ENCODE measurements at places on chromosomes 5 and 9.

DNA sequence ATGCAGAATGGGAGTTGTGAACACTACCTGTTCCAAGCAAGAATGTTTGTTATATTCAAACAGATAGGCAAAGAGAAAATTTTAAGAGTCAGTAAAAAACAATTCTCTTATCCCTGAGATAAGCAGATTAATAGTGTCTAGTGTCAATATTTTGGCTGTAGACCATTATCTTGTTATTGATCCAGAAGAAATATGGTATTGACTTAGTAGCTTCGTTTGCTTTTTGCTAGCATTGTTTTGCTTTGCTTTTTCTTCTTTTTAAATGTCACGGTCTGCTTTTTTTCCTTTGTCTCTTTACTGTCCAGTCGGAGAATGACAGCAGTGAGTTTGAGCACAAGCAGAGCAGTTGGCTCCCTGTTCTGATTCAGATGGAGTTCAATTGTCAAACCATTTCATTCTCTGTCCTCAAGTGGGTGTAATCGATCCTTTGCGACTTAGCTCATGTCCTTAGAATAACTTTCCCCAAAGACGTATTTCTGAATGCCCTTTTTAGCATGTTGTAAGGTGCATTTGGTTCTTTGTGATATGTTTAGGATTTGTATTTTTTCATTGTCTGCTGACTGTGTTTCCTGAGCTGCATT lies 29.3 kb downstream of the FUBP3 start:
- DNase-seq: no peak

DNA sequence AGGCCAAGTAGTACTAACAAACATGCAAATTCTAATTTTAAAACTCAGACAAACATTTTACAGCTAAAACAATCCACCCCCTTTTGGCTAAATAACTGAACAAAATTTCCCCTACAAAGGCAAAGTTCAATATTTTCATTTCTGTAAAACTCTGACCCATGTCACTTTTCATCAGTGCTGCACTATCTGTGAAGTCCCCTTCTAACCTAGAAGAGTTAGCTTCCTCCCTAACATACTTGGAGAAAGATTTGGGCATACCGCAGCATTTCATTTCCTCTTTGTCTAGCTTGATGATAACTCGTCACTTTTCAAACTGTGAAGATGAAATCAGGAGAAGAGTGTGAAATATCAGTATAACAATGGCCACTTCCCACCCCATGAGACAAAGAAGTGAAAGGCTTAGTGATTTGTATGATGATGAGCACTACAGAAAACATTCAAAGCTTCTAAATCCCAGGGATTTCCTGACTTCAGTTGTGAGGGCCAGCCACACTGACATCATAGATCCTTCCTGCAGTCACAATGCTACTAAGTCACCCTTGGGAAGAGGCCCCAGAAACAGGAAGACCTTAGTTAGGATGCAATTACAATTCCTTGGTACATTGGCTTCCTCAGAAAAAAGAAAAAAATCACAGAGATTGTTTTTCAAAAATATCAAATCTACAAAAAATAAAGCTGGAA lies at the start of gene FAM81B:
TSS of gene FAM81B (plus strand) at position 555 of the 681 bp plus-strand sequence. CDS start at position 579, 24 bp downstream.
- no peak for DNase-seq

- peak; percentile 54 for DNase-seq
Observed at GRCh38 chr9:100216178-100216787, 117.2 kb downstream of the INVS start.

DNA sequence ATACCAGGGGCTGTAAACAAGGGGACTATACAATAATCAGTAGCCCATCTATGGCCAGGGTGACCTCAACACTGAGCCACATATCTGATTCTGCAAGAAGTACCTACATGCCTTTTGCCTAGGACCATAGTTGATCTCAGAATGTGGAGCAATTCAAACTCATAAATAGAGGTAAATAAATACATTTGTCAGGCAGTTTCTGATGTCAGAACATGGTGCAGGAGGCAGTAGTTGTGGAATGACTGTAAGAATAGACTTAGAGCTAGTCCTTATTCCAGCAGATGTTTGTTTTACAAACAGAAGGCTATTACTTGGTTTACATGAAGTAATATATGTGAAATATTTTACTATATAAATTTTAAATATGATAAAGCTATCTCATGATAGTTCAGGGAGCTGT lies 330.7 kb upstream of the DAB2 start:
- no peak for DNase-seq

- DNase-seq: no peak
Observed at GRCh38 chr5:168125445-168126199, 165.8 kb upstream of the WWC1 start.

- no peak for DNase-seq
Observed at GRCh38 chr5:79842991-79843390, 148.1 kb downstream of the MTX3 start.

- no peak for DNase-seq
Observed at GRCh38 chr9:112075009-112075378, 100.1 kb downstream of the SUSD1 start.

DNA sequence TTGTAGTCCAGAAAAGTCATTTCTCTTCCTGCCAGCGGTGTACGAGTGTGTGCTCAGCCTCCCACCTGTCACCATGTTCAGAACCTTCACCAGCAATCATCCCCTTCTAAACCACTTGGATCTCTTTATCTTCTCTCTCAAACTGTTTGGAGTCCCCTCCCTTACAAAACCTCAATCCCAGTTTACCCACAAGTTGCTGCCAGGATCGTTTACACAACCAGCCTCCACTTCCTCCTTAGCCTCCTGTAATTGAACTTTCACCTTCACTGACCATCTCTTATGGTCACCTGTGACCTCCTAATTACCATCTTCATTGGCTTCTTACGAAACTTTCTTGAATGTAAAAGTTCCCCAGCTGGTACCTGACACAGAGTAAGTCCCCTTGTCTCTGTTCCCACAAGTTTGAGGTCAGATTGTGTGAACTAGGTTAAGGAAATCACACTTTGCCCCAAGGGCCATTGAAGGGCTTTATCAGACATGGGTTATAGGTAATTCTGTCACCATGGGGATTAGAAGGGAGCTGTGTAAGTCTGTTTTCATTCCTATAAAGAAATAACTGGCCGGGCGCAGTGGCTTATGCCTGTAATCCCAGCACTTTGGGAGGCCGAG lies 20.0 kb downstream of the RNF44 start:
- DNase-seq: no peak

DNA sequence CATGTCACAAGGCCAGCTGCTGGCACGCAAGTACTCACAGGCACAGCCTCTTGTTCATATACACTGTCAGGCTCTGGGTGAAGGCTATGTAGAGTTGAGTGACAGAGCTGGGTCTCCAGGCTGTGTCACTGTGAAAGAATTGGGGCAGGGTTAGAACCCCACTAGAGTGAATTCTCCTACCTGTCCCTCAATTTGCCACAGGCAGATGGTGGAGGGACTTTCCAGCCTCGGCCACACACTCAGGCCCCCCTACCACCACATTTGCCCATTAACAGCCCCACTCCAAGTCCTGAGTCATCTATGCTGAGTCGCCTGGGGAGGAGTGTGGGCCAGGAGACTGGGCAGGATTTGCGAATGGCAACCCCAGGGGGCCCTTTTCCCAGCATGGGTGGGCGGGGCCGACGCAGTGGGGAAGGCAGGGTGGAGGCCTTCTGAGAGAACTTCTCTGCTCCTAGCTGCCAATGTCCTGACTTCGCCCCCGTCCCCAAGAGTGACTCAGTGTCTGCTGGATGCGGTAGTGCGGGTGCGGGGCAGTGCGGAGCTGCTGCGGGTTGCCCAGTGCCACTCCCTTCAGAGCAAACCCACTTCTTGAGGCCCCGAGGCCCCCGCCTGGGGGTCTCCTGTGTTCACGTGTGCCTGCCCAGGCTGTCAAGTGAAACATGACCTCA lies 50.3 kb upstream of the PSD2 start:
- DNase-seq: peak; percentile 32

DNA sequence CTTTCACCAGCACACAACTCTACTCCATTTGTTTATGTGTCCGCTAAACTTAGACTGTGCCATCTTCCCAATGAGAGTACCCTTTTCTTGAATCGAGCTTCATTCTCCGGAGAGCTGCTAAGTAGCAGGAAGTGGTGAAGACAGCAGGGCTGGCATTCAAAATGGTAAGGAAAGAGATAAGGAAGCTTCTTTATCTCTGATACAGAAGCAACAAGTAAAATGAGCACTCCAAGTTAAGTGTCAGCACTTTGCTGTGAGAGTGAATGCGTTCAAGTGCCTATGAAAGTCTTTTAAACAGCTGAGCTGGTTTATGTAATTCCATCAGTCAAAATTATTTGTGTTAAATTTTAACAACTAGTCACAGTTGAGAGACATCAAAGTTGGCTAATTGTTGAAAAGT lies 386.8 kb upstream of the PTPRD start:
- no peak for DNase-seq

GRCh38 chr5:93360436-93361088 lies 220.5 kb downstream of the NR2F1-AS1 start:
- no peak for DNase-seq

DNA sequence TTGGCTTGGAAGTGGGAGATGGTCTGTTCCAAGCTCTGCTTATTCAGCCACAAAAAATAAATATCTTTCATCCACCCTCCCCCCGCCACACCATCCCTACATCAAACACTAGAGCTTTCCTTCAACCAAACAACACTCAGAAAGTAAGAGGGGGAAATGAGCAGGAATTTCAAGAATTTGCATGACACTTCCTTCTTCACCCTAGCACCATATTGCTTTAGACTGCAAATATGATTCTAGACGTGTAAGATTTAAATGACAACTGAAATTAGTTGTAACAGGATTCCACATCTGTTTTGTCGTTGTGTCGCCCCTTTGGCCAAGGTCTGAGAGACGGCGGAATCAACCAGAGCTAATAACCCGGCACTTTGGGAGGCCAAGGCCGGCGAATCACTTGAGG lies 88.5 kb downstream of the NDFIP1 start:
- no peak for DNase-seq

DNA sequence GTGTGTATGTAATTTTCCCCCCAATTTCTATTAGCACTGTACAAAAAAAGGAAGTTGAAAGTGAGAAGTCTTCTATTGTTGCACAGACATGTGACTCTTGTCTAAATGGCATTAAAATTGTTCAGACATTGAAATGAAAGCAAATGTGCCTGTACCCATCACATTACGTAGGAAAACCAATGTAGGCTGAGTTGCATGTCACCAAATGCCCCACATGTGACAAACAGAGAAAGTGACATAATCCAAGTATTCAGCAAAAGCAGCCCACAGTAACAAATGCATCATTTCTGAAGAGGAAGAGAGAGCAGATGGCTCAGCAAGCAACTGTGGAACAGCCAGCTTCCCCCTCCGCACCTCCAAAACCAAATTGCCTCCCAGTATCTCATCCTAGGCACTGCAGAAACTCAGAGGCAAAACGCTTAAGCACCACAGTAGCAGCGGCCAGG lies 161.5 kb upstream of the NR4A3 start:
- DNase-seq: no peak

DNA sequence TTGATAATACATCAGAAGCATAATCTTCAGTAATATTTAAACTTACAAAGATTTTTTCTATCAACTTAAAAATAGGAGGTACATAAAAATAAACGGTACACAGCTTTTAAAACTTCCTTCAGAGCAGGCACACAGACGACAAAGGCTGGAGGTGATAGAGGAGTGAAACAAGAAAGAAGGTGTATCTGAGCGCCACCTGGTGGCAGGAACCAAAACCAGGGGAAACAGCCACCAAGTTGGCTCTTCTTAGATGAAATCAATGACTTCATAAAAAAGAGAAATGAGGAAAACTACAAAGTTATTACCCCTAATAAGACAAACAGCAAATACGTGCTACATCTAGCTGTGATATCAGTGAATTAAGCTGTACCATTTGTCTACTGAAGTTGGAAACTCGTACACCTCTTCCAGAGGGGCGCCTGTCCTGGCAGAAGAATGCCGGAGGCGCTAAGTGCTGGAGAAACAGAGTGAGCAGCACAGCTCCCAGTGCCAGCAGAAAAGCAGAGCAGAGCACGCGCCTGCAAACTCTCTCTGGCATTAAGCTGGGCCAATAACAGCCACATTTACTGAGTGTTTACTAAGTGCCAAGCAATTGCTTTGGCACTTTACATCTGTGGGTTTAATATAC lies 85.9 kb downstream of the SETX start:
- DNase-seq: peak; percentile 74

DNA sequence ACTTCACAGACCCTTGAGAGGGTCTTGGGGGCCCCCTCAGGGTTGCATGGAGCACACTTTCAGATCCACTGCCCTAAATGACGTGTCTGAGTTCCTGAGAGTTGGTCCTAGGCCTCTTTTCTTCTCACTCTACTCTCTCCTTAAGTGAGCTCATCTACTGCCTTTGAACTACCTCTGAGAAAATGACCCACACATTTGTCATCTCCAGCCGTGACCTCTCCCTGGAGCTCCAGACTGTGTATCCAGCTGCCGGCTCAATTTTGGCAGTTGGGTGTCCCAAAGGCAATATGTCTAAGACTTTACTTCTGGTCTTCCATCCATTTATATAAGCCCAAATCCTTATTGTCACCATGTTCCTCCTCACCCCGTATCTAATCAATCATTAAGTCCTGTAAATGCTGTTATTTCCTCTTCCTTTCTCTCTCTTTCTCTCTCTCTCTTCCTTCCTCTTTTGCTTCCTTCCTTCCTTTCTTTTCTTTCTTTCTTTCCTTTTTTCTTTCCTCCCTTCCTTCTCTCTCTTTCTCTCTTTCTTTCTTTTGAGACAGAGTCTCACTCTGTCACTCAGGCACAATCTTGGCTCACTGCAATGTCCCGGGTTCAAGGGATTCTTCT lies 51.2 kb upstream of the HSPA9 start:
- no peak for DNase-seq

- DNase-seq: no peak
Observed at GRCh38 chr5:80540691-80541090, 29.4 kb downstream of the ANKRD34B start.

Data from activated CD8-positive, alpha-beta memory T cell treated with anti-CD3 and anti-CD28 coated beads, Interleukin-2, amount 50 U/mL, for 4 hours (primary cell).